ENCODE measurements at places on chromosomes 12 and 14. TPM values are rescaled to one million over a fixed set of nuclear protein-coding genes. Genes with fewer than 3 reads are reported as not detected.

Gene KRT74
- not detected for total RNA-seq

Gene BHLHE41
- total RNA-seq, result not detected

Gene DBX2
- not detected for total RNA-seq

Gene SSTR1
- 0.07 TPM for total RNA-seq

Gene SERPINA10
- not detected for total RNA-seq

Gene NTF3
- total RNA-seq, result not detected

Gene MYH7
- not detected for total RNA-seq

Gene RDH12
- 0.20 TPM for total RNA-seq

Data from MG63 (cell line).